ENCODE measurements at places on chromosomes 11 and 22.
A peak's percentile ranks its signal among the peaks of the same experiment; 100 is the strongest.

DNA sequence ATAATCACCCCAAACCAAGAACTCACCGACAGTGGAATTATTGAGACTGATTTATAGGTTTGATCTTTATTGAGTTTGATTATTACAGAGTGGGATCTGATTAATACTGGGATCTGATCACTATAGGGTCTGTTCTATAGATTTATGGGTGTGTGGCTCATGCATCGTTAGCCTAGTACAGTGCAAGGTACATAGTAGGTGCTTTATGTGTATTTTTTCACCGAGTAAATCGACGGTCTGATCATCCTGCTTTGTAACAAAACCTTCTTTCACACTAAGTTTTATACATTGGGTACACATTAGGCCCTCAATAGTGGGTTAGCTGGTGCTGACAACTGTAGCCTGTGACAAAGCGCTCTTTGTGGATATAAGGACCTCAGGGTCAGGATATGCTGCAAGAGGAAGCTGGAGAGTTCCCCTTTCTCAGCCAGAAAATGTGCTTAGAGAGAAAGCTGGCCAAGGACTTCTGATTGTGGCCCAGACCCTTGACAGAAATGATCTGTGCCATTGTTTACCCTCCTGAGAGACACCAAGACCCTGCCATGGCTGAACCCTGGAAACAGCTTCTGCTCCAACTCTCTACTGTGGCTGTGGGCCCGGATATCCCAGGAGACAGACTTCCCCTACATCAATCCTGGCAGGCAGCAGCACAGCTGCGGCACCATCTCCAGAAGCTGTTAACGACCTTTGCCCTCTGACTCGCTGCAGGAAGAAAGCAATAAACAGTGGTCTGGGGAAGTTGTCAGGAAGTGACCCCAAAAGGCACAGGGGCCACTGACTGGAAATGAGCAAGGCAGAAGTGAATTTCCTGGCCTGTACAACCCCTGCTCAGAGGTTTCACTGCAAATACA is 16.1 kb upstream of the TPP1 start:
- no peak for DNase-seq

DNA sequence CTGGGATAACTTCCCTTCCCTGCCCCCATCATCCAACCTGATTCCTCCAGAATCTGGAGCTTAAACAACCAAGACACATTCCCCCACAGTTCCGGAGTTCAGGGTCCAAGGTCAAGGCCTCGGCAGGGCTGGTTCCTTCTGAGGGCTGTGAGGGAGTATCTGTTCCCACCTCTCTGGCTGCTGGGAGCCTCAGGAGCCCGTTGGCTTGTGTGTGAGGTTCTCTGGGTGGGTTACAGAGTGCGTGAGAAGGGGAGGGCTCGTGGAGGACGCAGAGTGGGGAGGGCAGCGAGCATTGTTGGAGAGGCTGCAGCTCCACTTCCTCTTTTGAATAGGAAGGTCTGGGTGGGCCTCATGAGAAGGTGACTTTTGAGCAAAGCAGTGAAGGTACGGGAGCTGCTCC is 8.5 kb downstream of the SERHL2 start:
- no peak for DNase-seq

DNA sequence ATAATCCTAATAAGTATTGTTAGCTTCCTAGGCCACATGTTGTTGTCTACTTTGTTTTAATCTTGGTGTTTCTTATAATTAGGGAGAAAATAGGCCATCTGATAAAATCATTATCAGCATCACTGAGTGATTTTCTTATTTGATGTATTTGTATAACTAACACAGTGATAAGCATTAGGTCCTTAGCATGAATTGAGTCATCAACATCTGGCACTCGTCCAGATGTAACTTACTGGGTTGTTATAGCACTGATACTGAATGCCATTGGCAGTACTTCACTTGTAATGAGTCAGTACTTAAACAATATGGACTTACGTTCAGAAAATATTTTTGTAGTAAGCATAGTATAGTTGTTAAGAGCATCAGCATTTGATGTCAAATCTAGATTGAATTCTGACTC is 16.2 kb downstream of the API5 start:
- no peak for DNase-seq

GRCh38 chr22:29190051-29190450 is 15.6 kb upstream of the EMID1 start:
- no peak for DNase-seq

- no peak for DNase-seq
Measured at GRCh38 chr11:23866641-23867040, 630.2 kb upstream of the LUZP2 start.

DNA sequence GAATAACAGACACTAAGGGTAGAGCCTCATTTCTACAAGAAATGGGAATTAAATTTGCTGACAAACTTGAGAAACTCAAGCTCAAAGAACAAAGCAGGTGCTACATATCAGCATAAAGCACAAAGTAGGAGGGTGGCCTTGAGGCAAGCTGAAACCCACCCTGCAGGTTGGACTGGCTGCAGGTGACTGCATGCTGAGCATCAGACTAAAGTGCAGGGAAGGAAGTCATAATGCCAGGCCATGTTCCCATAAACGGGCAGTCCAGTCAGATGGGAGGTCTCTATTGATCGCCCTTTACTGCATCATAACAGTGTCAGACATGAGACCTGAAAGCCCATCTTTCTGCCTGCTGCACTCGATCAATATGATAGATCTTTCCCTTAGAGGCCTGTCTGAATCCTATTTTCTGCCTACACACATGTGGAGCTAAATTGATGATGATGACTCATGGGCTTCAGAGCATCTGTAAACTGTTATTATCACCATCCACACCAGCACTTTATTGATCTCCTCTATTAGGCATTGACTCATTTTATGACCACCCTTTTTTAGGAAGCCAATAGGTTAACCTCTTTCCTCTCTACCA is 224.5 kb upstream of the DDI1 start:
- DNase-seq, result no peak

GRCh38 chr11:86230921-86231434 is 13.6 kb upstream of the EED start:
- DNase-seq, result no peak

GRCh38 chr11:114262681-114263512 is 33.3 kb upstream of the NNMT start:
- peak; percentile 61 for DNase-seq

- peak; percentile 47 for DNase-seq
Measured at GRCh38 chr11:63478896-63479295, 12.1 kb downstream of the PLAAT5 start.

DNA sequence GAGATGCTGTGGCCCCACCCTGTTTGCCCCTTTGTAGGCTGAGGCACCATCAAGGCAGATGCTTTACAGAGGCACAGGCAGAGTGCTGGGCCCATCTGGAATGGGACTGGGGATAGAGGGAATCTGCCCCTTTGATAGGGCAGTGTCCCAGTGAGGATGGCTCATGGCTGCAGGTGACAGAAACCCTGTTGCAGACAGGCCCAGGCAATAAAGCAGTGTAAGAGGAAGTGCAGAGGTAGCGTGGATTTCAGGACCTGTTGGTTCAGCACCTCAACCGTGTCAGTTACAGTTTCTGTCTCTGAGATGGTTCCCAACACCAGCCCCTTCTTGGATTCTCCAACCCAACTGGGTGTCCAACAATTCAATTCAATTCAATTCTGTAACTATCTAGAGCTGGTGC is 25.1 kb downstream of the PRDM11 start:
- DNase-seq, result no peak

- peak; percentile 53 for DNase-seq
Measured at GRCh38 chr11:114813189-114813718, 134.9 kb downstream of the NXPE2 start.

GRCh38 chr11:128161994-128162393 is 425.4 kb downstream of the ETS1 start:
- DNase-seq, result no peak

DNA sequence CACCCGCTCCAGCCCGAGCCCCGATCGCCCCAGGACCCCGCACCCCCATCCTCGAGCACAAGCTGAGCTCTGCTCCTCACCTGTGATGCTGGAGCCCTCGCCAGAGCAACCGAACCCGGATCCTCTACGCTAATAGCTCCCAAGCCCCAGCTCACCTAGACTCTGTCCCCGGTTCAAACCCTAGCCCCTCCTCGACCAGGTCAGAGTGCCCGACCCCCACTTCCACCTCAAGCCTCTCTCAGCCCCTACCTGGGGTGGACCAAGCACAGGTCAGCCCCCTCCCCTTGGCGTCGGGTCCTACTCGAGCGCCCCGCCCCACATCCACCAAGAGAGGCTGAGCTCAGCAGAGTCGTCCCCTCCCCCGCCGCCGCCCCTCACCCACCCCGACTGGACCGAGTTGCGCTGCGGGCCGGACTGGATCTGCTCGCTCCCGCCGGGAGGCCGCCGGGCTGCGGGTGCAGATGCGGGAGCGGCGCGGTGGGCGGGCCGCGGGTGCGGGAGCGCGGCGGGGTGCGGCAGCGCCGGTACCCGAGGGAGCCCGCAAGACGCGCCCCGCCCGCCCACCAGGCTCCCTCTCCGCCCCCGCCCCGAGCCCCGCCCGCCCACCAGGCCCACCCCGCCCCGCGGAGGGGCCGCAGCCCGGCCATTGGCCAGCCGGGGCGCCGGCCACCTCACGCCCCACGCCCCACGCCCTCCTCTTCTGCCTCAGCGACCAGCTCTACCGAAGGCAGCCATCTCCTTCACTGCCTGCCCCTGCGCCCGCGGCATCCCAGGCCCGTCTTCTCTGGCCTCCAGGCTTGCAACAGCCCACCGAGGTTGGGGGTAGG is 577 bp upstream of the DKK3 start:
- DNase-seq, result no peak

- DNase-seq, result no peak
Measured at GRCh38 chr22:37309211-37310074, 27.1 kb downstream of the CYTH4 start.

GRCh38 chr11:101914341-101914737 is 471 bp upstream of the CEP126 start:
- no peak for DNase-seq

DNA sequence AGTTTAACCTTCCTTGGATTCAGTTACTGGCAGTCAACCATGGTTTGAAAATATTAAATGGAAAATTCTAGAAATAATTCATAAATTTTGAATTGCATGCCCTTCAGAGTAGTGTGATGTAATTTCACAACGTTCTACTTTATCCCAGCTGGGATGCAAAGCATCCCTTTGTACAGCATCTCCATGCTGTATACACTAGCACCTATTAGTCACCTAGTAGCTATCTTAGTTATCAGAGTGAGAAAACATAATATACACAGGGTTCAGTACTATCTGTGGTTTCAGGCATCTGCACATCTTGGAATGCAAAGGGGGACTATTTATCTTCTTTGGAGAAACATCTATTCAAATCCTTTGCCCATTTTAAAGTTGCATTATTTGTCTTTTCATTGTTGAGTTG is 30.8 kb downstream of the CBL start:
- no peak for DNase-seq

GRCh38 chr22:37526376-37526775 is 7.2 kb upstream of the CARD10 start:
- no peak for DNase-seq

- peak; percentile 26 for DNase-seq
Measured at GRCh38 chr22:19523240-19524169, 705 bp downstream of the CLDN5 start.

- DNase-seq, result no peak
Measured at GRCh38 chr11:116420030-116420429, 352.8 kb downstream of the BUD13 start.

DNA sequence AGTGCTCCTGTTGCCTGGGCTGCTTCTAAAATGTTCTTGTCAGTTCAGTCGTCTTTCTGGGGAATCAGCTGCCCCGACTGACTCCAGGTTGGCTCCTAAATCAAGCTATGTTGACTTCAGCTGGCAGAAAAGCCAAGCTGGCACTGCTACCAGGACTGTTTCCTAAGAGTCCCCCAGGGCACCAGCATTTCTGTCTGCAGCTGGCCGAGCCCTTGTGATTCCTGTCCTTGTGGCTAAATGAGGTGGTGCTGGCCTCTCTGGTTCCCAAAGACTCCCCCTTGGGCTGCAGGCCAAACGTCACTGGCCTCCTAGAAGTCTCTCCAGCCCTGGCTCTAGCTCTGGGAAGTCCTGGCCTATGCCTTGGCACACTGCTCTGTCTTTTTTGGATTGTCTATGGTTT is 31.1 kb downstream of the GRAMD1B start:
- no peak for DNase-seq

DNA sequence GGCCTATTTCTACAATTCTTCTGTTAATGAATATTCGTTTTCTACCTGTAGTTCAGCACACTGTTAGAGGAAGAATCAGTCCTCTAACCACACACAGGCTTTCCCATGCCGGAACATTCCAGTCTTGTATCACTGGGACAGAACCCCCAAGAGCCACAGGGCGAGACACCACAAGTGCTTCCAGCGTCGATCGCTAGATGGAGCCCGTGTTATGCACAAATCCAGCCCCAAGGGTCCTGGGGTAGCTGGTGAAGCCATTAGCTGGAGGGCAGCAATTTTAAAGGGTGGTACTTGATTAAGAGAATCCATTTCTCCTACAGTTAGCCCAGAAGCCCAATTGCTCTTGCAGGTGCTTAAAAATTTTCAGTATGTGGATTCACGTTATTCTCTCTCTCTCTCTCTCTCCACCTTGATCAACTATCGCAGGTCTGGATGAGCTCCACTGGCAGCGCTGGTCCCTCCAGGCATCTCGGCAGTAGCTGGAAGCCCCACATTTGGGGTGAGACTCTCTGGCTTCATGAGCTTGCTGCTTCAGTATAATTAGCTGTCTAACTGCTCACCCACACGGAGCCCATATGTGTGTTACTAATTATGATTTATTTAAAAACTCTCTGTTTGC is 148.2 kb upstream of the SNX19 start:
- peak; percentile 17 for DNase-seq

- DNase-seq, result no peak
Measured at GRCh38 chr11:45920531-45921477, 1.7 kb upstream of the LARGE2 start.

DNA sequence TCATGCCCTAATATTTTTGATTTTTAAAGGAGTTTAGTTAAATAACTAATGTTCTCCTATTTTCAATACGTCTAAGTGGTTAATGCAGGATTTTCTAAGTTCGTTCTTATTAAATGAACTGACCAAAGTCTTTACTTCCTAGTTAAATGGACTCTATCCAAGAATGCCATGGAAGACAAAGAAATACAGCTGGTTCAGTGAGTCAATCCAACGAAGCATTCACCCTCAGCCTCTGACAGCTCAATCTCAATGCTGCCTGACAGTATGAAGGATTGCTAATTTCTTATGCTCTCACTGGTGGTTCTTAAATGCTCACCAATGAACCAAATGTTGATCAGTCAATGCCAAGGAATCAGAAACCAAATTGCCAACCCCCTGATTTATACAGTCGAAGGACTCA is 219.4 kb downstream of the CADM1 start:
- DNase-seq, result no peak

DNA sequence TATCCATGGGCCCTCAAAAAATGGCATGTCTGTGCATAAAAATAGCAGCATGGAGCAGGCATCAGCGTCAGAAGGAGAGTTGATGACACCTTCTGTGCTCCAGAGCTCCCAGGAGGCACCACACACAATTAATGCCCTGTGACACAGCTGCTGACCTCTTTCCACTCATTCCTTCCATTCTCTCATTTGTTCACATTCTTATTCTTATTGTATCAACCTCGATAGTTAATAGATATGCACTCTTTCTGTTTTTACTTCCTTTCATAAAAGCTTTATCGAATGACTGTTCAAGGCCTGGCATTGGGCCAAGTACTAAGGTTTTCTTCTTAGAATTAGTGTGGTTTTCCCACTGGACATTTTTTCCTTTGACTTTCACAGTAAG is 266.0 kb upstream of the MTNR1B start:
- DNase-seq, result no peak

Measured in COR-L47 (cell line).